PC-9 (cell line): ENCODE measurements at places on chromosomes 16 and 17.
A peak's percentile ranks its signal among the peaks of the same experiment; 100 is the strongest.

DNA sequence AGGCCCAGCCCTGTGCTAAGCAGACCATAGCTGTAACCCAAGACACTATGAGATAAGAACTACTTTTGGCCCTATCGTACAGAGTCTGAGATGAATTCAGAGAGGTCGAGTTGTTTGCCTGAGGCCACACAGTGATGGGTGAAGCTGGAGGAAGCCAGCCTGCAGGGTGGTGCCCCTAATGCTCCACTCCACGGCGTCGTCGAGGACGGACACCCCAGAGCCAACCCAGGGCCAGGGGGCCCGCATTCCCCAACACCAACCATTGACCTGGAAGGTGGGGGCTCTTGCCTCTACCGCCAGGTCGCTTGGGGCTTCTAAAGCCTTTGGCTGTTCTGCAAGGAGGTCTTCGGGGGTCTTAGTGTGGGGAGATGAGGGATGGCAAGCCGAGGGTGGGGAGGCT is 84.1 kb downstream of the IRF8 start:
- DNase-seq: no peak

- peak; percentile 74 for DNase-seq
These were observed 8.9 kb upstream of the TCF25 start for GRCh38 chr16:89864527-89864820.

GRCh38 chr17:30965686-30966085 is 5.2 kb upstream of the RNF135 start:
- no peak for DNase-seq

- no peak for DNase-seq
These were observed 90.3 kb upstream of the CHMP6 start for GRCh38 chr17:80901319-80901718.

- peak; percentile 52 for DNase-seq
These were observed 77.5 kb upstream of the N4BP1 start for GRCh38 chr16:48687421-48688038.

- no peak for DNase-seq
These were observed 969 bp upstream of the CETP start for GRCh38 chr16:56960681-56961281.

- DNase-seq: peak; percentile 35
These were observed 67.1 kb downstream of the CLEC18A start for GRCh38 chr16:70018254-70018653.

DNA sequence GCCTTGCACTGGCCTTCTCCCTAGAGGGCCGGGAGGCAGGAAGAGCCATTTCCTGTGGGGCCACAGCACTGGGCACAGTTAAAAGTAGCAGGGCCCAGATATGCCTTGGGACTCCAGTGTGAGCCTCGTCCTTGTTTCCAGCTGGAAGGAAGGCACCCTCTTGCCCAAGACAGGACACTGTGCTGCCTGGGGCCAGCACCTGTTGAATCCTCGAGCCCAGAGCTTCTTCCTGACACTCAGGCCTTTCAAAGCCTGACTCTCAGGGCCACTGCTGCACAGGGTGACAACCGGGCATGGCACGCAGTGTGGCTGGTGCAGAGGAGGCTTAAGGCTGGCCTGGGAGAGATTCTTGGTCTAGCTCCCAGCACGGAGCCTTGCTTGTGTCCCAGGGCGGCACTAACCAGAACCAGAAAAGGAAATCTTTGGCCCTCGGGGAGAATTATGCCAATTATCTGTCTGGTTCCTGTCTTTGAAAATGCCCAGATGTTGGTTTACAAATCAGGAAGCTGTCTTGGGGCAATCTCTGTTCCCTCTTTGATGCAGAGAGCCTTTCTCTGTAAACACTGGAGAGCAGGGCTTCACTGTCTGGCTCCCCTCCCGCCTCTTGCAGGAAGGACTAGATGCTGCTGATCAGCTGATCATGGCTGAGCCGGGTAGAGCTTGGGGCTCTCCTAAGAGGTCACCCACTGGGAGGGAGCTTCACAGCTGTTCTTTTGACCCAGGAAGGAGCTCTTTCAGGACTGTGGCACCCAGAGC is 11.1 kb downstream of the LDHD start:
- no peak for DNase-seq

- no peak for DNase-seq
These were observed 42.1 kb upstream of the SSTR5 start for GRCh38 chr16:1030473-1030901.

- peak; percentile 51 for DNase-seq
These were observed 1.0 kb upstream of the HEXIM2 start for GRCh38 chr17:45160447-45161287.

DNA sequence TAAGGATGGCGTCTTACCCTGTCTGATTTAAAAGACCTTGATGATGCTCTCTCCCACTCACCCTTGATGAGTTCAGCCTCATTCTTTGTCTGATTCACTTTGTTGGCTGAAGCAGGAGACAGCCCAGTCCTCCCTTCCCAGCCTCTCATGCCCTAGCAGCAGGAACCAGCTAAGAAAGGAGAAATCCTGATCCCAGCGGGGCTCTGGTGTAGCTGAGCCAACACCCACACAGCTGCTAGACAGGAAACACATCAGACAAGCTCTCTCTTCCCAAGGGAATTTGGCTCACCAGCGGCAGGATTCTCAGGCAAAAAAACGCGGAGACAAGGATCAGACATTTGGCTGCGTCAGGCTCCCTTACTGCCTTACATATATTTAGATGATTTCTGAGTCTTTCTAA is 211.5 kb downstream of the CDH11 start:
- DNase-seq: no peak

DNA sequence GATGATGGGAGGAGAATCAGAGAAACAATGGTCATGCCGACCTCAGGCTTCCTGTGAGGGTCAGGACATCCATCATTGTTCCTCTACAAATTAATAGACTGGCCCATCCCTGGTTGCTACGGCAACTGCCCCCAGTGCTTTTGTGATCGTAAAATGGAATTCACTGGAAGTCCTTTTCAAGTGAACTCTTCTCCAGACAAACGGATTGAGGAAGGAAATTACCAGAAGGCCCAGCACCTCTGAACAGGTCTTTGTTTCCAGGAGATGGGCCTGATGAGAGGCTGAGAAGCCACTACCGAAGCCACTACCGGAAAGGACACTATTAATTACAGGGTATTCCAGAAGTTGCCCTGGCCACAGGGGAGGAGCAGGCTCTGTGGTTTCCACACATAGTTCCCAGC is 126.0 kb downstream of the MGAT5B start:
- DNase-seq: no peak

DNA sequence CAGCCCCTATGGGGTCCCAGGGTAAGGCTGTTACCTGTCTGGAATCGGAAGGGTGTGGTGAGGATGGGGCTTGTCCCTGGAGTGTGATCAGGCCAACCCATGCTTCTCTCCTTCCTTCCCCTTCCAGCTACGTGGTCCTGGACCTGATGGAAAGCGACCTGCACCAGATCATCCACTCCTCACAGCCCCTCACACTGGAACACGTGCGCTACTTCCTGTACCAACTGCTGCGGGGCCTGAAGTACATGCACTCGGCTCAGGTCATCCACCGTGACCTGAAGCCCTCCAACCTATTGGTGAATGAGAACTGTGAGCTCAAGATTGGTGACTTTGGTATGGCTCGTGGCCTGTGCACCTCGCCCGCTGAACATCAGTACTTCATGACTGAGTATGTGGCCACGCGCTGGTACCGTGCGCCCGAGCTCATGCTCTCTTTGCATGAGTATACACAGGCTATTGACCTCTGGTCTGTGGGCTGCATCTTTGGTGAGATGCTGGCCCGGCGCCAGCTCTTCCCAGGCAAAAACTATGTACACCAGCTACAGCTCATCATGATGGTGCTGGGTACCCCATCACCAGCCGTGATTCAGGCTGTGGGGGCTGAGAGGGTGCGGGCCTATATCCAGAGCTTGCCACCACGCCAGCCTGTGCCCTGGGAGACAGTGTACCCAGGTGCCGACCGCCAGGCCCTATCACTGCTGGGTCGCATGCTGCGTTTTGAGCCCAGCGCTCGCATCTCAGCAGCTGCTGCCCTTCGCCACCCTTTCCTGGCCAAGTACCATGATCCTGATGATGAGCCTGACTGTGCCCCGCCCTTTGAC is 2.4 kb downstream of the MAPK7 start:
- no peak for DNase-seq

DNA sequence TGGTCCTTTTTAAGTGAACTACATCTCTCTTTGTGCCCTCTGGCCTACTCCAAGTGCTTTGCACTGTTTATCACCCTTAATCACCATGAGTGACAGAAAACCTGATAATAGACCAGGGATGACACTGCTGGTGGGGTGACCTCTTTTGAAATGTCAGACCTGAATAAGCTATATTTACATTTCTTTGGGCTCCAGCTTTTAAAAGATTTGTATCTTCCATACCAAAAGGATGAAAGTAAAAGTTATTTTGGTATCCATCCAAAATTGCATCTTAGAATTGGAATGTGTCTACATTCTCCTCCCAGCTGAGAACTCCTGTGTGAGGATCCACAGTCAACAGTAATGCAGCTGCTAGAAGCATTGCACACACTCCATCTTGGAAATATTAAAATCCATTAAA is 370.0 kb downstream of the CDH11 start:
- no peak for DNase-seq

DNA sequence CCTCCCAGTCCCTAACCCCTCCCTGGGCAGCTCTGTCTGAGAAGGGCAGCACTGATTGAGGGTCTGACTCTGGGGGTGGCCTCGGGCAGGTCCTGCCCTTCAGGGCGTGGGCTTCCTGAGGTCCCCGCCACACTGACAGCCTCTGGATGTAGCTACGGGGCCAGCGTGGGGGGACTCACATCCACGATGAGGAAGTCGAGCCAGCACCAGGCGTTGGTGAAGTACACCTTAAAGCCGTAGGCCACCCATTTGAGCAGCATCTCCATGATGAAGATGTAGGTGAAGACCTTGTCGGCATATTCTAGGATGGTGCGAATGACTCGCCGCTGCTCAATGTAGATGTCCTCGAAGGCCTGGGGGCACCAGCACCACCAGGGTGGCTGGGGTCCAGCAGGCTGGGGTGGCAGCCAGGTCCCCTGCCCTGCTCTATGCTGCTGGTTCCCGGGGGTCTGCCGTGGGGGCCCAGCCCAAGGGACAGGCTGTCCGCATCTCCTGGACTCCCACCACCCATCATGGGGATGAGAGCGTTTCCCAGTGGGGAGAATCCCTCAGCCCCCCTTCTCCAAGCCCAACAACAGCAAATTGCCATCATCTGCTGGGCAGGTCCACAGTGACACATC is 15.7 kb upstream of the CD79B start:
- DNase-seq: no peak

GRCh38 chr17:61225178-61225882 is 174.3 kb upstream of the TBX2 start:
- no peak for DNase-seq

DNA sequence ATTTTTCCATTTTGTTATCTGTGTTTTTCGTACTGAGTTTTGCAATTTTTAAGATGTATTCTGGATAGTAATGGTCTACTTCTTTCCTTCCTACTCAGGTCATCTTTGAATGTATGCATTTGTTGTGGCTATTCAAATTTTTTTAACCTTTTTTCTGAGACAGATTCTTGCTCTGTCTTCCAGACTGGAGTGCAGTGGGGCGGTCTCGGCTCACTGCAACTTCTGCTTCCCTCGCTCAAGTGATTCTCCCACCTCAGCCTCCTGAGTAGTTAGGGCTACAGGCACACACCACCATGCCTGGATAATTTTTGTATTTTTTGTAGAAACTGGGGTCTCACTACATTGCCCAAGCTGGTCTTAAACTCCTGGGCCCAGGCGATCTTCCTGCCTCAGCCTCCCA is 33.6 kb downstream of the VPS35L start:
- no peak for DNase-seq

GRCh38 chr17:32452281-32452680 is 8.0 kb downstream of the PSMD11 start:
- no peak for DNase-seq

DNA sequence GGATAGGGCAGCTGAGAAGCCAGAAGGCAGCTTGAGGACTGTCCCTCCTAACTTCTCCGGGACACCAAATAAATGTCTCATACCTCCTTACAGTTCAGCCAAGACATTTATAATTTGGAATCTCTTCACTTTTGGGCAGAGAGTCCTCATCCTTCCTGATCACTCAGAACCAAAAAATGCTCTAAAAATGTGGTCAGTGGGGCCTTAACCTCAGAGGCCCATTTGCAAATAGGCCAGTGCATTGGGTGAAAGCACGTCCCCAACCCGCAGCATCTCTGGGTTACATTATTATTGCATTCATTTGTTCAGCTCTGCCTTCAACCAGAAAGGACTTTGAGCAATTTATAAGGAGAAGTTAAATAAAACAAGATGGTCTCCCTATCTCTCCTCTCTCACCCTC is 112.4 kb upstream of the IRX3 start:
- DNase-seq: no peak

DNA sequence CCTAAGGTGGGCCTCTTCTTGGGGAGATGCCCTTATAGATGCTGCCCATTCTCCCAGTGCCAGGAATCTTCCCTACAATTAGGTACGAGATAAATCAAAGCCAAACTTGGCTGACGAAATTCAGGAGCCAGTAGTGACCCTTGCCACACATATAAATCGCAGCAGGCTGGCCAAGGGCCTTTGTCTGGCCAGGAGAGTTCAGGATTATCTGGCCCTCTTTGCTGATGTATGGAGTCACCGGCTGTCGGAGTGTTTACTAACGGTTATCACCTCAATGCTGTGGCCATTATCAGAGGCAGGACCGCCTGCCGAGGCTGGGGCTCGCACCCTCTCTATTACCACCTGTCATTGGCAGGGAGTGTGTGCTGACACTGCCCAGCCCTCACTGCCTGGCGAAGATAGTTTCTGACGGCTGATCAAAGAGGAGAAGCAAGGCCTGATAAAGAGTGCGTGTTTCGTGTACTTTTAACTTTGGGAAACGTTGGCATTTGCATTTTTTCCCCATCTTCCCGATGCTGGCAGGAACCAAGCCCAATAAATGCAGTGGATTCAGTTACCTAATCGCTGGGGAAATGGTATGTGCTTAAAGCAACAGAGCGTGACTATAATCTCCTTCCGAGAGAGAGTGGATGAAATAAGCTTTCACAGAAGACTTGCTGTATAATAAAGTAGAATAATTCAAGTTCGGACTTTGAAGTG is 32.8 kb upstream of the TBX2 start:
- no peak for DNase-seq

- no peak for DNase-seq
These were observed 1.1 kb downstream of the PRSS33 start for GRCh38 chr16:2786061-2786825.

GRCh38 chr17:50238601-50239280 is 35.5 kb upstream of the TMEM92 start:
- DNase-seq: no peak

GRCh38 chr16:7526736-7527135 is 194.1 kb downstream of the RBFOX1 start:
- DNase-seq: no peak

- DNase-seq: no peak
These were observed 60.3 kb downstream of the AKAP1 start for GRCh38 chr17:57145347-57145746.

GRCh38 chr17:7173687-7174602 is 5.2 kb downstream of the ASGR1 start:
- DNase-seq: no peak

DNA sequence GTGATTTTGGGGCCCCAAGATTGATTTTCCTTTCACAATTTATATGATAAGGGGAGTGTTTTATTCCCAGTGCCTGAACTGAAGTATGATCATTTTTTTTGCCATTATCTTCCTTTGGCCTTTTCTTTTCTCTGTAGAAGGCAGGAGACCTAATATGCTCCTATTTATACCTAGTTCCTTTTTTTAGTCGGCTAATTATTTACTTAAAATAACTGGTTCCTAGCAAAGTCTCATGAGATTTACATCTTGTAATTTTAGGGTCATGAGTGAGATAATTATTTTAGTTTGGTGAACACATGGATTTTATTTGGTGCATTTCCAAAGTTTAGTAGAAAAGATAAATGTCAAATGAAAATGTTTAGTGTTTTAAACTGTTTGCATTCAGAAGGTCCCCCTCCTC is 24.8 kb downstream of the SEC14L1 start:
- no peak for DNase-seq

- no peak for DNase-seq
These were observed 173.8 kb downstream of the RPTOR start for GRCh38 chr17:80718428-80718827.
